ENCODE measurements at places on chromosomes 5 and 9.

DNA sequence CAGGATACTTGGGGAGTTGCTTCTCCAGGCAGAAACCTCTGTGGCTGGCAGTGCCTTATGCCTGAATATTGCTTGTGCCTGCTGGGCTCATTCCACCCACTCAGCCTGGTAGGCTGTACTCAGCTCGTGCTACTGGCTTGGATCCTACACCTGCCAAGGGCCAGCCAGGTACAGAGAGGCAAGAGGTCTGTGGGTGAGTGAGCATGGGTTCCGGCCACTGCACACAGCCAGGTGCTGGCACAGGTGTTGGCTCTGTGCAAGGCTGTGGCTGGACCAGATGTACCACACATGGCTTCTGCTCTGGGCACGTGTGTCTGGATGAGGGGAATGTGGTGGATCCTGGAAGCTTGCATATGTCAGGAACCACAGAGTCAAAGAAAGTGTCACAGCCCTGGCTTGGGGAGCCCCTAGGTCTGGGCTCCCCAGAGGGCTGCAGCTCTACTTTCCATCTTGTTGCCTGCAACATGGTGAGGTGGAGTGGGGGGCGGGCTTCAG lies 76.7 kb upstream of the C6 start:
- no peak for DNase-seq

DNA sequence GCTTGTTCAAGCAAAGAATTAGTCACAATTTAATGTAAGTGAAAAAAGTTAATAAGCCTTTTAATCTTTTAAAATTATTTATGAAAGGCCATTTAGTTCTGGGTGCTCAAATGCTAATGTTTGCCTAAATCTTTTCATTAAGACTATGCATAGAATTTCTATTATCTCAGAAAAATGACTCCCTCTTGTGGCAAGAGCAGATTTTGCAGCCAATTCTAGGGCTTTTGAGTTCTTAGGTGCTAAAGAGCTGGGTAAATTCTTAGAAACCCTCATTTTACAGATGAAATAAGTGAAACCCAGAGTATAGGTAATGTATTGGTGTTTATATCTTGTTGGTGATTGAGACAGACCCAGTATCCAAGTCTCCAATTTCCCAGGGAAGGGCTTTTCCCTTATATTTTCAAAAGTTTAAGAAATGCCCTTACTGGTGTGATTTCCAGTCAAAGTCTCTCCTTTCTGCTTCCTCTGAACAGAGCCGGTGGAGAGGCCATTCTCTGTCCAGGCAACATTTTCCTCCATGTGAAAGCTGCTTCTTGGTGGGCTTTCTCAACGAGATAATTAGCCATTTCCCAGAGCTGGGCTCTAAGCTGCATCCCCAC lies 24.1 kb upstream of the PCSK5 start:
- DNase-seq = no peak

DNA sequence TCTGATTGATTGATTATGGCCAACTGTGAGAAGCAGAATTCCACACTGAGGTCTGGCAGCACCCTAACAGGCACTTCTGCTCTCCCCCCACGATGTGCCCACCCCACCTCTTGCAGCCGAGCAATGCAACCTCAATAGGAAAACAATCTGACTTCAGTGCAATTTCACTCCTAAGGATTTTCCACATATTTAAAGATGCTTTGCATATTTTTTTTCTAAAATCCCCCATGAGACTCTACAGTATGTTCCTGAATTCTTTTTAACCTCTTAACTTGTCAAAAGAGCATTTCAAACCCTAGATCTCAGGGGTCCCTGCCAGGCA lies 243.1 kb downstream of the AUH start:
- no peak for DNase-seq

DNA sequence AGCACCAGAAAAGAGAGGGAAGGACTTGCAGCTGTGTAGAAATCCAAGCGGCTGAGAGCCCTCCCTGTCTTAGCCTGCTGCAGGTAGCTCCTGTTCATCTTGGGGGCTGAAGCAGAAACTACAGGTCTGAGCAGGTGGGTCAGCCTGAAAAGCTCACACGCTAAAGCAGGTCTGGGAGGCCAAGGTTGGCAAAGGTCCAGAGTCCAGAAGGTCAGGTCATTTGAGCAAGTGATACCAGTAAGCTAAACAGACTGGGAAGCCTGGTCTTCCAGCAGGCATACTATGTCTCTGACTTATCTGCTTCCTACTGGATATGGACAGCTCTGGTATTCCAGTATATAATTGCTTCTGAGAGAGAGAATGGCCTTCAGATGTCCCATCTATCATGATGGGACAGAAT lies 26.2 kb downstream of the PTCD2 start:
- DNase-seq = no peak

- no peak for DNase-seq
Observed at GRCh38 chr5:142411656-142412425, 87.0 kb upstream of the SPRY4 start.

- DNase-seq = no peak
Observed at GRCh38 chr5:167064198-167064776, 1227.2 kb upstream of the WWC1 start.

GRCh38 chr9:136729144-136729543 lies 13.6 kb downstream of the LCN10 start:
- DNase-seq = no peak

DNA sequence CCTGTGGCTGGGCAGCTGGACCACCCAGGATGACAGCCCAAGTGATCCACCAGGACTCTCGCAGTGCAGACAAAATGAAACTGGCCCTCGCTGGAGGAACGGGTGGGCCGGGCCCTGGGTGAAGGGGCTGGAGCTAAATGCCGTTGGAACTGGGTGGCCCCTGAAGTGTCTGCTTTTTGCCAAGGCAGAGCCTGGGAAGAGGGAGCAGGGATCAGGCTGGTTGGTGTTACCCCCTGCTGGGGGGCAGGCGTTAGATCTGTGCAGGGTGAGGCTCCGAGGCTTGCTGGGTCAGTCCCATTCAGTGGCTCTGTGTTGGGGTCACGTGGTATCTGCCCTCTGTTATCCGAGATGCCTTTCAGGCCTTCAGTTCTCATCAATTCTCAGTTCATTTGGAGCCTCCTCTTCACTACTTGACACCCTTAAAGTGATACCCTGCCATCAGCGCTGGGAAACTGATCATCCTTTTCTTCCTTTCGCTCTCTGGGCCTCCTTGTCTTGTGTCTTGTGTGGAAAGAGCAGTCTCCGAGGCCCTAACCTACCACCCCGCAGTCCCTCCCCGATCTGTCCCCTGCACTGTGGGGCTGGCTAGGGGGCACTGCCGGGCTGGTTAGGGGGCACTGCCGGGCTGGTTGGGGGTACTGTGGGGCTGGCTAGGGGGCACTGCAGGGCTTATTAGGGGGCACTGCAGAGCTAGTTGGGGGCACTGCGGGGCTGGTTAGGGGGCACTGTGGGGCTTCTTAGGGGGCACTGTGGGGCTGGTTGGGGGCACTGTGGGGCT lies 37.3 kb downstream of the COL5A1 start:
- DNase-seq = no peak

GRCh38 chr5:115389034-115389798 lies 92.8 kb upstream of the CCDC112 start:
- no peak for DNase-seq

GRCh38 chr5:61051267-61051666 lies 106.3 kb downstream of the NDUFAF2 start:
- no peak for DNase-seq

DNA sequence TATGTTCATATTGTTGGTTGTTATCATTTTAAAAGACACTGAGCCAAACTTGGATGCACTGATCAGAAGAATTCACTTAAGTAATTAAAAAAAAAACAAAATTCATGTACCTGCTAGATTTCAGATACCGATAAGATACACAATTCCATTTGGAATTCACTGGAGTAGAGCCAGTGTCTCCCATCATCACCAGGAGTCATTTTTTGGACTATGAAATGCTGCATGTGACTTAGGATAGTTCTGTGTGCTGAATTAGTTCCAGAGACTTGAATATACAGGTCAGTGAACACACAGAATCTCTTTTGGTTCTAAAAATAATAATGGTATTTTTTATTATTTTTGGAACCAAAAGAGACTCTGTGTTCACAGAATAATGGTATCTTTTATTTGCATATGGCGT lies 482.6 kb upstream of the PIK3R1 start:
- DNase-seq = no peak

GRCh38 chr5:68406767-68407241 lies 191.2 kb downstream of the PIK3R1 start:
- no peak for DNase-seq

DNA sequence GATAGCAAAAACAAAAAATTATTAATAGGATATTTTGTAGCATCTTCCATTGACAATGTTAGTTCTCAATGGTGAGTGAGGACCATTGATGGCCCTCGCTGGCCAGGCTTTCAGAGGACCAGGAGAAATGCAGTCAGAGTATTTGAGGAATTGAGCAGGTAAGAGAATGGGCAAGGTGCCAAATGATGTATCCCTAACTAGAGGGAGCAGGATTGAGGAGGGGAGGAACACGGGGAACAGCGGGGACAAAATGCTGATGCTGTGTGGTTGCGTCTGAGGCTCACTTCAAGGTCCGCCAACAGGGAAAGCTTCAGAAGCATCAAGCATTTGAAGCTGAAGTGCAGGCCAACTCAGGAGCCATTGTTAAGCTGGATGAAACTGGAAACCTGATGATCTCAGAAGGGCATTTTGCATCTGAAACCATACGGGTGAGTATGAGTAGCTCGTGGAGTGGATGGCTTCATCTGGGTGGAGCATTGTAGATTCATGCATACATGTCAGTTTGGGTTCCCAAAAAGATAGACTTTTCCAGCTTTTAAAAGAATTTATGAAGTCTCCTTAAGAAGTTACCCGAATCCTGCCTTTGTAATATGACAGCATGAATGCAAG lies 16.2 kb downstream of the SPTAN1 start:
- no peak for DNase-seq

GRCh38 chr9:77021922-77022782 lies 2.7 kb downstream of the FOXB2 start:
- DNase-seq = no peak

DNA sequence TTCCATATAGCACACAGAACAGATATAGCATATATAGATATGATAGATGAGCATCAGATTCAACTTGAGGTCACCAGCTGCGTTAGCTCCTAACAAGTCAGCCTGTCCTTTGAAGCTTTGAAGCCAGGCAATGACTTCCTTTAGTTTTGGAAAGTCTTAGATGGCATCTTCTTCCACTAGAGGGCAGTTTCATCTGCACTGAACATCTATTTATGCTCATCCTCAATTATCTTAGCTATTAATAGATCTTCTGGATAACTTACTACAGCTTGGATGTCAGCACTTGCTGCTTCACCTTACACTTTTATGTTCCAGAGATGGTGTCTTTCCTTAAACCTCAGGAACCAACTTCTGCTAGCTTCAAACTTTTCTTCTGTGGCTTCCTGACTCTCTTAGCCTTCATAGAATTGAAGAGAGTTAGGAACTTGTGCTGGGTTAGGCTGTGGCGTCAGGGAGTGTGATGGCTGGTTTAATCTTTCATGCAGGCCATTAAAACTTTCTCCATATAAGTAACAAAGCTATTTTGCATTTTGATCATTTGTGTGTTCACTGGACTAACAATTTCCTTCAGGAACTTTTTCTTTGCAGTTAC lies 1401.4 kb downstream of the EFNA5 start:
- DNase-seq = no peak

DNA sequence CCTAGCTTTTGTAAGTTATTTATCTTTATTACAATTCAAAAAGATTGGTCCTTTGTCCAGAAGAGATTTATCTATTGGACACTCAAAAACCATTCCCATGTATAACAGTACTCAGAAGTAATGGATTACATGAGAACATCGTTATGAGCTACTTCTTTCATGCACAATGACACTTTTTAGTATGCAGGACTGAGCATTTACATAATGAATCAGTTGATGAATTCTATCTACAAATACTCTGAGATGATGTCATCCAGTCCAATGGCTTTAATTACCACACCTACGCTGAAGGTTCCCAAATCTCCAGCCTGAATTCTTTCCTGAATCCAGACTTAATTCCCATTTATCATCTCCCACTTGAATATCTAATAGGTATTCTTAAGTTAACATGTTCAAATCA lies 75.3 kb downstream of the PTBP3 start:
- no peak for DNase-seq

DNA sequence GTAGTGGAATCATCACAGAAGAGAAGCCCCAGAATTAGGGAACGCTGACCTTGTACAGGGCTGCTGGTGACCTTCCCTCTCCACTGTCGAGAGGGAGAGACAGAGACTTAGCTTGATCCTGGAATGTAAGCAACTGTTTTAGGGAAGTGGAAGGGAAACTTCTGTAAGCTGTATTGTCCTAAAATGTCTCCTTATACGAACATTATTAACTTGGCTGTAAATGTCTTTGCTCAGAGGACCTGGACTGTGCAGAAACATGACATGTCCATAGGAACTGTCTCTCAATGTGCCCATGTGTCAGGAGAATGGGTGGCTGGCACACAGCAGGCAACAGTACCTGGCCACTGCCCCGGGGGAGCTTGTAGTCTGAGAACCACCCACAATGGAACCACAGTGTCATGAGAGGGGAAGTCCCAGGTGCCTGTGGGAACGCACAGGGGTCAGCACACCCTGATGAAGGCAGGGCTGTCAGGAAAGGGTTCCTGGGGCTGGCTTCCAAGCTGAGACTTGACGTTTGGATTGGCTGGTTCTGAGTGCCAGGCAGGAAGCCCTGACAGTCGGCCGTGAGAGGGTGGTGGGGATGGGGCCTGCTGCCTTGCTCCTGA lies 34.0 kb downstream of the DAP start:
- DNase-seq = no peak

- DNase-seq = no peak
Observed at GRCh38 chr5:54390015-54390414, 65.5 kb upstream of the HSPB3 start.

DNA sequence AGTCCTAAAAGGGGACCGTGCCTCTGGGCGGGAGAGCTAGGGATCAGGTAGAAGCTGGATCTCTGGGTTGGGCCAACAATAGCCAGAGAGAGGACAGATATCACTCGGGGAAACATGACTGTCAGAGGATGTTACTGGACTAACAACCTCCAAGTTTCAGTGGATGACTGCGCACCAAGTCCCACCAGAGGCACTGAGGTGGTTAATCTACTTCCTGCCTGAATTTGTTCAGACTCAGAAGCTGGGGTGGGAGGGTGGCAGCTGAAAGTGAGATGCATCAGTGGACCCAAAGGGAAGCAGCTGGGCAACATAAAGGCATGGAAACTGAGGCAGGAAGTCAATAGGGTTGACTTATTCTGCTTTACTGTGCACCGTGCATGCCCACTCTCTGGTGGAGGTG lies 130.1 kb upstream of the SLC44A1 start:
- no peak for DNase-seq

GRCh38 chr5:91487420-91487819 lies 104.3 kb upstream of the ARRDC3 start:
- no peak for DNase-seq

All from activated T-helper 1 cell treated with anti-CD3 and anti-CD28 coated beads, Interleukin-2, amount 50 U/mL, for 16 hours (primary cell).